ENCODE measurements at places on chromosomes 3 and 15. TPM values are rescaled to one million over a fixed set of nuclear protein-coding genes. Genes with fewer than 3 reads are reported as not detected.

- DNase-seq: no peak
These were observed 83.6 kb upstream of the STRIT1 start for GRCh38 chr3:155377071-155377470.

DNA sequence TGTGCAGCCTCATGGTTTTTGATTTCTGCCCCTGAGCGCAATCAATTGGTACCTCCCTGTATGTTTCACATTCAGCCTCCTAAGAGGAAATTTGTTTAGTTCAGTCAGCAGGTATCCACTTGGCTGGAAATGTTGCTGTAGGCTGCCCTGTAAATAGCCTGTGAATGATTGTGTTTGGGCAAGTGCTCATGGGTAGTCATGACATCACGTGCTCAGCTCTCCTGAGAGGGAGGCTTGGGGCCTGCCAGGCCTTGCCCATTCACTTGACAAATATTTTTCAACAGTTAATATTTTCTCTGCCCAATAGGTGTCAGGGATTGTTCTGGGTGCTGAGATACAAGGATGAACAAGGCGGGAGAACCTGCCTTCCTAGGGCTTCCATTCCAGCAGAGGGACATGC, 13.3 kb downstream of the HRH1 start:
- no peak for DNase-seq

- DNase-seq: no peak
These were observed 32.3 kb downstream of the NOX5 start for GRCh38 chr15:69046781-69047180.

DNA sequence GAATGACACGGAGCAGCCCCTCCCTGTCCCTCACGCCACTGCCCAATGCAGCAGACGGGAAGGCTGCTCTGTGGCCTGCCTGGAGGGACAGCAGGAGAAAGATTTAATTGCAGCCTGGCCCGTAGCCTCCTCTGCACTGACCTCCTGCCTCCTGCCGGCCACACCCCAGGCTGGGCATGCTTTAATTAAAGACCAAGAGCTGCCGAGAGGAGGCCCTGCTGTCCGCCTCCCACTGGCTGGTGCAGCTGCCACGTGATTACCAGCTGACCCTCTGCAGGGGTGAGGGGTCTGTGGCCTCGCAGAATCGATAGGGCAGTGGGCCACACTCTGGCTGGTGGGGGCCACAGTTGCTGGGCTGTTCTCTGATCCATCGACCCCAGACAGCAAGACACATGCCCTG, 100.2 kb upstream of the PRR23E start:
- no peak for DNase-seq

DNA sequence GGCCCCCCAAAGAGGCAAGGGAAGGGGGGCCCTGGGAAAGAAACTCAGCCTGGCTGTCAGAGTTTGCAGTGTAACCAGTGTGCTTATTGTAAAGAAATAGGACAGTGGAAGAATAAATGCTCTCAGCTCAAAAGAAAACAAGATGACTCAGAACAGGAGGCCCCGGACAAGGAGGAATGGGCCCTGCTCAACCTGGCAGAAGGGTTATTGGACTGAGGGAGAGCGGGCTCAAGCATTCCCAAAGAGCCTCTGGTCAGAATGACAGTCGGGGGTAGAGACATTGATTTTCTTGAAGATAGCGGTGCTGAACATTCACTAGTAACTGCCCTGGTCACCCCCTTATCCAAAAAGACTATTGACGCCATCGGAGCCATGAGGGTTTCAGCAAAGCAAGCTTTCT, 100.4 kb upstream of the OSBPL11 start:
- DNase-seq: no peak

GRCh38 chr15:48693484-48693883, 48.0 kb upstream of the FBN1 start:
- DNase-seq: no peak

DNA sequence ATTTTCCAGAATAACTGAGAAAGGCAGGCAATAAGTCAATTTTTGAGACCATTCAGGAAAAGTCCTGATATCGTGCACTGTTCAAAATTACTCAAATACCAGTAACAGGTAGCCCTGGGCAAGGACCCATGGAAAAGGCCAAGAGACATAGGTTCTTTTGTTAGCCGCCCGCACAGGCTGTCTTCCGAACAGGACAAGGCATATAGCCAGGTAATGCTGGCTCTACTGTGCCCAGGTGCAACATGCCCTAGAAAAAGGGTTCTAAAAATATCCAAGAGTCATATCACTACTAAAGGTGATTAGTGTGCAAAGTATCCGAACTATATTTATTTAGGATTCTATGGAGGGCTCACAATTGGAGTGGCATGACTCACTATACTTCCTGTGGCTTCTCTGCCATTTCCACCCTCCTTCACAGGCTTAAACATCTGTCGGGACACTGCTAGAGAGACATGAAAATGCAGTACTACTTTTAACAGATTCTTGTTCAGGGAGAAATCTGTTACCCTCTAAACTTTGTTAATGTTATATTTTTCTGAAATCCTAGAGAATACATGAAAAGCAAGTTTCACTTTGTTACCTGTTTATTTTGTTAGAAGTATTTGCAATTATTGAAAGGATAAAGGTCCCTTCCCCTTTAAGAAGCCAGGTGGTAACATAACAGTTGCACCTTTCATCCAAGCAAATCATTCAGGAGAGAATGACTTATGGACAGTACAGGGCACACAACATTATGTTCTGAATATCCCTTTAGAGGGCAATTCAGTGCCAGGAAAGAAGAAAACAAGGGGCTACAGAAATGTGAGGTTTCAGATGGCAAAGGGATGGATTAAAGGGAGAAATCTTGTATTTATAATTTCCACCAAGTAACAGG, 293.3 kb upstream of the THBS1 start:
- no peak for DNase-seq

- no peak for DNase-seq
These were observed 53.5 kb downstream of the TOP2B start for GRCh38 chr3:25611193-25611592.

DNA sequence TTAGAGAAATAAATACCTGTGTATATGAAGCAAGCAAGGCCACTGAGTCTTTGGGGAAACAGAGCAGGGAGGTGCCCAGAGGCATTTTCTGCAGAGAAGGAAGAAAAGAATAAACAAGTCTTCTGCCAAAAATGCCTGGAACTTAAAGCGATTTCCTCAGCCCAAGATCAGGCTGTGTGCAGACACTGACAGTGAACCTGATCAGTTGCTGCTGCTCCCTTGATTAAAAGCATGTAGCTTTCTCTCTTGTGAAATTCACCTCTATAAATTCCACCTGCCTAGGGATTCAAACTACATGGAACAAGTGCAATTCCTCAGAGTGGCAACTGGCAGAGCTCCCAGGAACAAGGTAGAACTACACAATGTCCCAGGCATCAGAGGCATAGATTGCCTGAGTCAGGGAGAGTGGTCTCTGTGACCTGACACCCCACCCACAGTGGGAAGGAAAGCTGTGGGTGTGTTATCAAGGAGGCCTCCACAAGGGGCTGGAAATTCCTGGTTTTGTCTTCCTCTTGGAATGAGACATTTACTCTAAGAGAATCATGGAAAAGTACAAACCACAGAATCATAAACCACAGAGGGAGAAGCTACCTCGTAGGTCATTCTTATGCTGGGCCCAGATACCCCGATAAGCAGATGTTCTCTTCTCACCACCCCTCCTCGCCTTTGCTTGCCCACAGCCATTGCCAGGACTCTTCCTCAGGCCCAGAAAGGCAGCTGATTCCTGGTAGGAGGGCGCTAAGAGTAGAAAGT, 1.8 kb upstream of the ZBTB38 start:
- DNase-seq: no peak

- DNase-seq: no peak
These were observed 34.9 kb upstream of the CILP start for GRCh38 chr15:65246026-65246714.

- DNase-seq: no peak
These were observed 34.8 kb downstream of the COMMD2 start for GRCh38 chr3:149717391-149718056.

GRCh38 chr3:134054231-134054630, 24.5 kb upstream of the SLCO2A1 start:
- DNase-seq: no peak

- no peak for DNase-seq
These were observed 91.2 kb downstream of the SENP2 start for GRCh38 chr3:185677146-185677829.

GRCh38 chr15:81419332-81419943, 45.4 kb upstream of the TMC3 start:
- DNase-seq: no peak

DNA sequence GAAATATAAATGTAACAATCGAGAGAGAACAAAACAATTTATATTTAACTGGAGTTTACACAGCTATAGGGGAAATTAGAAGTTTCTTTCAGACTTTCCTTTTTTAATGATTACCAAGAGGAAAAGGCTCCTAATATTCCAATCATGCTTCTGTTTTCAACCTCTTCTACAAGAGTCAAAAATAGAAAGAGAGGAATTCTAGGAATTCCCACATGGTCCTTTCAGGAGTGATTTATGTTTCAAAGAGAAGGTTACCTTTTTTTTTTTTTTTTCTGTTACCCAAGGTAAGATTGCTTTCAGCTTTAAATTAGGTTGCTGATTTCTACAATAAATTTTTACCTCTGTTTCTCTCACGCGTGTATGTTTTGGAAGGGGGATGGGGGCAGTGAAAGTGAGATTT, 355.3 kb upstream of the DCBLD2 start:
- DNase-seq: no peak

DNA sequence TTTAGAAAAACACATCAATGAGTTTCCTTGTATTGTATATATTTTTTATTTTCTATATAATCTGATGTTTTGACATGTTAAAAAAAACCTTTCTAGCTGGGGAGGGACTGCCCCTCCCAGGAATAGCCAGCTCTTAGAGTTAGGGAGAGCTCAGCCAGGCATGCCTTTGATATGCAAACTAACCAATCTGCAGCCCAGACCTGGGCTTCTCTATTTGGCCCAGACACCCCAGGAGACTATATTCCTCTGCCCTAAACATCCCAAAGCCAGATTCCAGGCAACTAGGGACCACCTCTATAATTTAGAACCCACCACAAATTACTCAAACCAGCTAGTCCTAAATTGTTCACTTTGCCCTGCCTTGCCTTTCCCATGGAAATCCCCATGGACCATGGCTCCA, 390.9 kb upstream of the ADAMTS9 start:
- DNase-seq: no peak

DNA sequence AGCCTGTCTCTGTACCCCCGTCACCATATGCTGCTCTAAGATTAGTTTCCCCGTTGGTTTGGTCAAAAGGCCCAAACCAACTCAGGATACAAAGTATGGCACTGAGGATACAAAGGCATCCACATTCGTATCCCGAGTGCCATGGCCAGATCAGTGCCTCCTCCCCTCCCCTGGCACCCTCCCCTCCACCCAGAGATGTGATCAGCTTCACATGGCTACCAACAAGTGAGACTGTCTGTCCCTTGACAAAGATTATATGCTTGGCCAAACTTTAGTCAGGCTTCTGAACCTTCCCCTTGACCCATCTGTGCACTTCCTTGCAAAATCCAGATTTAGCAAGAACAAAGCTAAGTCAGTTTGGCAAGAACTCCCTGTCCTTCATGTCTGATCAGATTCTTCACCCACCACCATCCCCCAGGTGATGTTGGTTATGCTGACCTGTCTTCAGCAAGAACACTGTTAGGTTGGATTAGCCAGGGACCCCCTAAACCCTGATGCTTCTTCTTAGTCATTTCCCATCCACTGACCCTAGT, 61.7 kb downstream of the KLF15 start:
- DNase-seq: no peak

DNA sequence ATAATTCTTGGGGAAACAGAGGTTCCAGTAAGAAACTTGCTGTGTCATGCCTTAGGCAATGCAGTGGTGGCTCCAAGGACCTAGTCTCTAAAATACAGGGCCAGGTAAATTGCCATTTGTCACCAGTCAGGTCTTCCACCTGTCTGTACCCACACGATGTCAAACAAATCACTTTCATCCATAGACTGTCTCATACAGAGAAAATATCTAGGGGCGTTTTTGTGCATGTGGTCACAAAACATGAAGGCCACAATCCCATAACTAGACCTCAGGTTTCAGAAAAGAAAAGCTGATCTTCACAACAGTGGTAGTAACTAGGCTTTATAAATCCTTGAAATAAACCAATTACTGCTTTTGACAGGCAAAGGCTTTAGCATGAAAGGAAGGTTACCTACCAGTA, 92.3 kb downstream of the SLC9A9 start:
- DNase-seq: no peak

GRCh38 chr3:115922681-115923347, 299.5 kb downstream of the GAP43 start:
- no peak for DNase-seq

NANOGP8 gene
- total RNA-seq: not detected

CHL1 gene
- 1.6 TPM for total RNA-seq

ALDH1A2 gene
- total RNA-seq: 3.3 TPM

ARNT2 gene
- total RNA-seq: 12.2 TPM

GNAT1 gene
- not detected for total RNA-seq

LTK gene
- 0.15 TPM for total RNA-seq

PYGO1 gene
- total RNA-seq: 30.2 TPM

FETUB gene
- total RNA-seq: not detected

ZNF619 gene
- total RNA-seq: 4.9 TPM

Measured in psoas muscle (tissue), 8 donors.